ENCODE measurements at places on chromosomes 2 and 18.
A peak's percentile ranks its signal among the peaks of the same experiment; 100 is the strongest.

DNA sequence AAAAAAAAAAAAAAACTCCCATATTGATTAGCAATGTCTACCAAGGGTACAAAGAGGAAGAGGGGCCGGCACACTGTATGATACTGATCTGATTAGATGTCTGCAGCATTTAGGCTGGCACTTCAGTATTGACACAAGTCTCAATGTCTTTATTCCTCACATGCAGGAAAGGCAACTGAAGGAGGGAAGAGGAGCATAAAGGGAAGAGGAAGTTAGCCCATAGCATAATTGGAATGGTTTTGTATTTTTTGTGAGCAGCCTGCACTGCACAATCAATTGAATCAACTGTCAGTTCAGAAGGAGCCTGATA, 79.0 kb downstream of the DNER start:
- no peak for DNase-seq

DNA sequence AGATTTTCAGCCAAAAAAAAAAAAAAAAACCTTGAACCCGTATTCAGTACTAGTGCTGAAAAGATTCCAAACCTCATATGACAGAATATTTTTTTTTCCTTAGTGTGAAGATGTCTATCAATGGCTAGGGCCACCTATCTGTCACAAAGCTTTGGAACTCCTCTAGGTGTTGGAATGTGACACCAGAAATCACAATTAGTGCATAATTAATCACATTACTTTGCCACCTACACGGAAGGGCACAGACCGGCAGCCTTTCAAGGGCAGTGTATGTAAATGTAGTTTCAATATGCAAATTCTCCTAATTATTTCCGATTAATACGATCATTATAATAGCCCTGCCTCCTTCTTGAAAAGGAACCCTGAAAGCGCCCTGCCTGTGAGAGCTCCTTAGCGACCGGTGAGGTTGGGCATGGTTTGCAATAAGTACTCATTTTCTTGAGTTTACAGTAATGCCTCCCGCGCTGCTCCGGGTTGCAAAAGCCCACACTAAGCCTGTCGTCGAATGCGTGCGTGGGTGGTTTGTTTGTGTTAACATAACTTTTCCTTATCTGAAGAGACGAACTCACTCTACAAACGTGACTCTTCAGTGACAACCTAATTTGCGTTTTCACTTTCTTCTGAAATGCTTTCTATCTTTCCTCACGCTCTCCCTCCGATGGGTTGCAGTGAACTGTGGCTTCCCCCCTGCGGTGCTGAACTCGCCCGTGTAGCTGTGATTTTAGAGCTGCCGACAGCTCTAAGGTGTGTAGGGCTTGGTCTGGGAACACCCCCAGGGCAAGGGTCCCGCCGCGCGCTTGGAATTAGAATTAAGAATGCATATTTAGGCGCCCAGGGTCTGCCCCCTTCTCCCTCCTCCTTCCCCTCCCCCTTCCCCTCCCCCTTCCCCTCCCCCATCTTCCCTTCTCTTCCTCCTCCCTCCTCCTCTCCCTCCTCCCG, 765 bp upstream of the ID2 start:
- DNase-seq: peak; percentile 53

DNA sequence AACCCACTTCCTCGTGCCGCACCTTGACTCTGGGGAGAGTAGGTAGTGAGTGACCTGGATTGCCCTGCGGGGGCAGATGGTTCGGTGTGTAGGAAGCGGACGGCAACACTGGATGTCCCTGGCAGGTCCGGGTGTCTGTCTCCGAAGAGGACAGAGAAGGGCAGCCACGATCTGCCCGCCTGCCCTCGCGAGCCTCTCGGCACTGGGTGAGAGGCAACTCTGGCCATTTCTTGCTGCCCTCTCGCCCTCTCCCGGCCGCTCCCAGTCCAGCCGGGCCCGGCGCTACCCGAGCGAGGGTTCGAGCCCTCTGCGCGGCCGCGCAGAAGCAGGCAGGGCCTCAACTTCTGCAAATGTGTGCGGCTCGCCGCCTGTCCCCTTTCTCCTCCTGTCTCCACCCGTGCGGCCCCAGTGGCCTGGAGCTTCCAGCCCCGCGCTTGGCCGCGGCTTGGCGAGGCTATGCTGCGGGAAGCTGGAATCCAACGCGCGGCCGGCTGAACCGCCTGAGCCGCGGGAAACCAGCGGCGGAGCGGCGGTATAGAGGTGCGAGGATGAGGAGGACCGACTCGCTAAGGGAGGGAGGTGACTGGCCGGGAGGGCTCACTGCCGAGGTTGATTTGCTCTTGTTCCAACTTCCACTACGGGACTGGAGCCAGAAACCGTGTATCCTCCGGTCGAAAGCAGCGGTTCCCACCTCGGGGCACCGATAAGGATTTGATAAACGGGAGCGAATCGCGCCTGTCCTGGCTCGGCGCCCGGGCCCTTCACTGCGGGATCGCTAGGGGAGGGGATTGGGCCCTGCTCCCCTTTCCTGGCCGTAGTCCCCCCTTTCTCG, 1.5 kb downstream of the EPAS1 start:
- DNase-seq: no peak

DNA sequence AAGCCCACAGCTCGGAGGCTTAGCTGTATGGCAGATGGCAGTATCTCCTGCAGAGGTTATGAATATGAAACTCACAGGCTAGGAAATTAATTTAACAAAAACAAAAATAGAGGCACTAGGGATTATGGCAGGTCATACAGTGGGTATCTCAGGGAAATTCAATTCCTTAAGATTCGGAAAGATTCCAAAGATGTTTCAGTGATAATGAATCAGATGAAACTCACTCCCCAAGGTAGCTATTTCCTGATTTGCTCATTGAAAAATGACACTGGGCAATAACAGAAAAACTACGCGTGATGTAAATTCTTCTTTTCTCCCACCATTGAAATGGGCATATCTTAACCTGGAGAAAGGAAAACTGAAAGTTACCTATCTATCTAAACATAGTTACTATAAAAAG, 414.1 kb downstream of the STK39 start:
- DNase-seq: no peak

- no peak for DNase-seq
These were observed 40.0 kb upstream of the FOSL2 start for GRCh38 chr2:28352610-28353195.

DNA sequence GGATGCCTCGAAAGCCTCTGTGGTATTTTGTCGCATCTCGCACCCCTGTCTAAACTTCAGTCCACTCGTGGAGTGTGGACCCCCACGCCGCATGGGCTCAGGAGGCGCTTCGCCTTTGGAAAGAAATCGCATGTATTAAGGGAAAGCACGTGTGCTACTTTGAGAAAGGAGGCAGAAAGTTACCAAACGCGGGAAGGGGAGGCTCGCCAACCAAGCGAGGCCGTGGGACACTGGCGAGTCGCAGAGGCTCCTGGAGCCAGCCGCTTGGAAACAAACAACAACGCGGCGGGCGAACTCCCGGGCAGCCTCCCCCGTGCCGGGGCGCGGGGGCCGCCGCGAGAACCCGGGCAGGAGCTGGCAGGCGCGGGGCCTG, 455 bp upstream of the AGAP1 start:
- DNase-seq: no peak

- DNase-seq: no peak
These were observed 211.8 kb downstream of the C1D start for GRCh38 chr2:67851016-67851415.

GRCh38 chr2:70767699-70768589, at the start of gene ADD2:
TSS of gene ADD2 (minus strand) at chr2:70768200. CDS start at chr2:70706408, 61,792 bp downstream.
- peak; percentile 22 for DNase-seq

DNA sequence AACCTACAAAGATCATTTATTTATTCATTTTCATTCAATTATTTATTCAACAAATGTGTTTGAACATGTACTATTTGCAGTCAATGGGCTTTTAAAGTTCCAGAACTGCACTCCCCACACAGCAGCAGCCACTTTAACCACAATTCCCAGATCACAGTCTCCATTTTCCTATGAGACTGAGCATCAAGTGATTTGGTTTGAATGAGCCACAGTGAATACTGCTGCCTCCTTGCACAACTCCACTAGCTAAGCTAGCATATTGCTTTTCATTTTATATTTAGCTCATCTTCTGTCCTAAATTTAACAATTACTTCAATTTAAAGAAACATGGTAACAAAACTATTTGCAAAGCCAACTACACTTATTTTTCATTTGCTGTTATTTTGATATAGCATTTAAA, 353.4 kb upstream of the VRK2 start:
- no peak for DNase-seq

GRCh38 chr2:201138401-201138970, 22.5 kb downstream of the CFLAR start:
- no peak for DNase-seq
